IPS-NIHi11 (cell line): ENCODE measurements at places on chromosomes 16 and 17.
A peak's percentile ranks its signal among the peaks of the same experiment; 100 is the strongest.

- peak; percentile 70 for DNase-seq
Observed at GRCh38 chr16:29675811-29676643, 3.0 kb upstream of the QPRT start.

DNA sequence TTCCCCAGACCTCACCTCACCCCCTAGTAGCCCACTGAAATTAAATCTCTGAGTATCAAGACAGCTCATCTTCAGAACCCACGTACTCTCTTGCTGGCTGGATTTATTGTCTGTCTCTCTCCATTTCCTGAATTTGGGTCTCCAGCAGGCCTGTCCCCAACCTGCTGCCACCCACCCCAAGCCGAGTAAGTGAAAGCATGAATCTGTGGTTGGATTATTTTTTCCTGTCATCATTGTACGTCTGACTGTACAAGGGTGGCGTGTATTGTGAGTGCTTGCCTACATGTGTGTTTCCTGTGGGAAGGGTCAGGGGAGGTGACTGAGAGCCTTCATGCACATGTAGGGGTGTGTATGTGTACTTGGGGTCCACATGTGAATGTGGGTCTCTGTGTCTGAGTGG is 5.4 kb downstream of the TNP2 start:
- DNase-seq, result no peak

DNA sequence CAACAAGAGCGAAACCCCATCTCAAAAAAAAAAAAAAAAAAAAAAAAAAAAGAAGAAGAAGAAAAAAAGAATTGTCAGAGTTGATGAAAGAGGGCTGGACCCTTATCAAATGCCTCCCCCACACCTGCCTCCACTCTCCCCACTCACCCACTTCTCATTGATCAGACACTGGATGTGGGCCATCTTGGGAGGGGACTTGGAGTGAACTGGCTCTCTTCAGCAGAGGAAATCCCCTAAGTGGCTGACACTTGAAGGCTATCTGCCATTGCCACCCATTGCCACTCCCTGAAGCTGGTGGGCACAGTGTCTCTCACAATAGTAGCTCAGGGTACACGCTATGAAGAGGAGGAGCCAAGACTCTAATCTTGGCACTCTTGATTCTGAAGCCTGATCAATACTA is 1.6 kb downstream of the ITGA2B start:
- no peak for DNase-seq

GRCh38 chr17:67046398-67046797 is 2.0 kb downstream of the CACNG1 start:
- DNase-seq, result no peak

GRCh38 chr17:9850151-9850550 is 24.4 kb downstream of the GLP2R start:
- no peak for DNase-seq

DNA sequence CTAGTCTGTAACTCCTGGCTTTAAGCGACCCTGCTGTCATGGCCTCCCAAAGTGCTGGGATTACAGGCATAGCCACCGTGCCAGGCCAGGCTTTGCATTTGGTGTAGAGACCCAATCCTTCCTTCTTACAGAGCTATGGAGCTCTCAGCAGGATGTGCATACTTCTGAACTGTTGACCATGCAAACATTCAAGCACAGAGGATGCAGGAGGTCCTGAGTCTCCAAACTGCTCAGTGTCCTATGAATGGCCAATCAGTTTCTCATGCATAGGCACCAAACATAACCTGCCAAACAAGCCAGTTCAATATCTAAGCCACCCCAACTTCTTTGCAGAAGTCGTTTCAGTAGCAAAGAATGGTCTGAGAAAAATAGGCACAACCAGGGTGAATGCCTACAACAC is 40.0 kb upstream of the NF1 start:
- no peak for DNase-seq

GRCh38 chr16:4976611-4977145 is 18.5 kb downstream of the SEC14L5 start:
- no peak for DNase-seq

DNA sequence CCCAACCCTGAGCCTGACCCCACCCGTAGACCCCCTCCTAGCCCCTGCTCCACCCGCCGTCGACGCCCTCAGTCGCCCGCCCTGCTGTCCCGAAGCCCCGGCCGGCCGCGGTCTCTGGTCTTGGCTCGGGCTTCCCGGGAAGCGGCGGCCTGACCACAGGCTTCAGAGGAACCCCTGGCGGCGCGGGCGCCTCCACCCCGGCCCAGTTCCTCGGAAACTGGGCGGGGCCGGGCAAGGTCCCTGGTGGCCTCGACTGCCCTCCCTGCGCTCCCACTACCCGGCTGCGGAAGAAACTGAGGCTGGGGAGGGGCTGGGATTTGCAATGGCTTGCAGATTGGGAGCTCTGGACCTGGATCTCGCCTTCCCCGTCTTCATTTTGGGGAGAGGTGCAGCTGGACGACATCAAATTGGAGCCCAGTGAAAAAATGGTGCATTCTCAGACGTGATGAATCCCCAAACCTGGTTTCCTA is 692 bp upstream of the SOCS1 start:
- DNase-seq, result no peak

GRCh38 chr16:77049577-77049976 is 141.4 kb upstream of the MON1B start:
- DNase-seq, result no peak

DNA sequence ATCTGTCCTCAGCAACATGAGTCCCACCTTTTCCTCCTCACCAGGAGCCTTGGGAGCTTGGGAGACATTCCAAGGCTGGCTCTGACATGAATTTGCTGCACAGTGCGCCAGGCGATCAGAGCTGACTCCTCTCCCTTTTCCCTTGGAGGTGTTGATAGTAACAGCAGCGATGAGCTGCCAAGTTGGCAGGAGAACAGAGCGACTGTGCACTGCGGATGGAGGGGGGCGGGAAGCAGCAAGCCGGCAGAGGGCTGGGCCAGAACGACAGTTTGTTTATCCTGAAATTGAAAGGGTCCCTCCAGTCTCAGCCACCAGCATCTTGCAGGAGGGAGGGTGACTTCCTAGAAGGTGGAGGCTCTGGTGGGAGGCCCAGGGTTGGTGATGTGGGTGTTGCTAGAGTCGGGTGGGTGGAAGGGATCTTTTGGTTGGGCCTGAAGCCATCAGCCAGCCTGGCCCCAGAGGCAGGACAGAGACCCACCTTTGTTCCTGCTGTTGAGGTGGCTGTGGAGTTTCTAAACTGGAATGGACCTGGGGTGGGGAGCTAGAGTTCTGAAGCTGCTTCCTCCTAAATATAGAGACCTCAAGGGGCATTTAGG is 22.5 kb upstream of the DYNLL2 start:
- no peak for DNase-seq

DNA sequence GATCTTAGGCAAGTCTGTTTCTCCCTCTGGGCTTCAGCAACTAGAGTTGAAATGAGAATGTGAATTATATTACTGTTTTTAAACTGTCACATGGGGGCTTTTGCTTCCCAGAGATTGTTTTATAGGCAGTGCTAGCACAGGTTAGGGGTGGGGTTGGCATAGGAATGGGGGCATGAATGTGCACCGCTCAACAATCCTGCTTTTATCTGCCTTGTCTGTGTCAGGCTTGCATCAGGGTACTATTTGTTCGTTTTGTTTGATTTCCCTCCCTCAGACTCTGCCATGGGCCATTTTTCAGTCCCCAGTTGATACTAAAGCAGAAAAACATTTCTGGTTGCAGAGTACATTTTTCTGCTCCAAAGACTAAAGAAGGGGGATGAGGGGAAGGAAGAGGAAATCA is 34.6 kb upstream of the IRX6 start:
- DNase-seq, result no peak

DNA sequence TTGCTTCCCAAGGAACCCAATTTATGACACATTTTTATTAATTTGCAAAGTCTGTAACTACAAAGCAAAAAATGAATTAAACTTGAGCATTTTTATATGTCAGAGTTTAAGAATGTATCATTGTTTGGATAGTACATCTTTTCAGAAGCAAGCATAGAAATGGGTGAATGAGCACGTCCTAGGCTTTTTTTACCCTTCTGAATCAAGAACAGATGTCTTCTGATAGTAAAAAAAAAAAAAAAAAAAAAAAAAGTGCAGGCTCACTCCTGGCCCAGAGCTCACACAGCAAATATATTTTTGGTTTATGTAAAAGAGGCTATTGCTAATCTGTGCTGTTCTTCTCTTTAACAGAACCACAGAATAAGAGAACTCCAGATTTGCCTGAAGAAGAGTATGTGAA is 6.3 kb downstream of the TERF2IP start:
- DNase-seq, result no peak

DNA sequence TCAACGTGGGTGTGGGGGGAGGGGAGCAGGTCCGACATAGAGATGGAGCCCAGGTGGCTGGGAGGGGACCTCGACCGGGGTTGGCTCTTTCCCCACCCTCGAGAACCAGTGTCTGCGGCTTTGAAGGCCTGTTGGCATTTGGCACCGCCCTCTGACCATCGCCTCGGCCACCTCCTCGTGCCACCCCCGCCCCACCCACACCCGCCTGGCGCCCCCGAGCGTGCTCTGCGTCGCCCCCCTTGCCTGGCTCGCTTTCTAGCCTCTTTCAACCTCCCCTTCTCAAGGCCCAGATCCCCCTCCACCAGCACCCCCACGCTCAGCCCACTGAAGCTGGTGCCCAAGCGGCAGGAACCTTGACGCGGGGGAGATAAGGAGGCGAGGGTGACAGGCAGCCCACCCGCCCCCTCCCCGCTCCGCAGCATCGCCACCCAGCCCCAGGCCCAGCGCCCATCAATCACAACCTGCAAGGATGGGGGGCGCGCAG is 619 bp downstream of the CACNB1 start:
- peak; percentile 57 for DNase-seq

DNA sequence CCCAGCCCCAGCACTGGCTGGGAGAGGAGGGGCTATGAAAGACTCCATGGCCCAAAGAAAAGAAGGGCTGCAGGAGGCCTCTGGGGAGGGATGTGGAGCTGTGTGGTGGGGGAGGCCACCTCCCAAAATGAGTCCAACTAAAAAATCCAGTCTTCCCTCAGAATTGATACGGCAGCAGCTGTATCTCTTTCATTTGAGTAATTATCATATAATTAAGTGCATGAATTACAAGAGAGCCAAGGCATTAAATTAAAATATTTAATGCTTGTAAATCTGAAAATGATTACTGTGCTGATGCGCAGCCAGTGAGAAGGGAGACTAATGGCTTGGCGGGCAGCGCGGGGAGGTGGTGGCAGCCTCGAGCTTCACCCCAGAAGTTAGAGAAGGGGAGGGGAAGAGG is 192.8 kb downstream of the C16orf78 start:
- DNase-seq, result no peak

GRCh38 chr17:38632334-38632733 is 26.6 kb upstream of the SRCIN1 start:
- DNase-seq, result no peak

GRCh38 chr16:66979011-66979717 is 9.2 kb upstream of the CES4A start:
- DNase-seq, result no peak

DNA sequence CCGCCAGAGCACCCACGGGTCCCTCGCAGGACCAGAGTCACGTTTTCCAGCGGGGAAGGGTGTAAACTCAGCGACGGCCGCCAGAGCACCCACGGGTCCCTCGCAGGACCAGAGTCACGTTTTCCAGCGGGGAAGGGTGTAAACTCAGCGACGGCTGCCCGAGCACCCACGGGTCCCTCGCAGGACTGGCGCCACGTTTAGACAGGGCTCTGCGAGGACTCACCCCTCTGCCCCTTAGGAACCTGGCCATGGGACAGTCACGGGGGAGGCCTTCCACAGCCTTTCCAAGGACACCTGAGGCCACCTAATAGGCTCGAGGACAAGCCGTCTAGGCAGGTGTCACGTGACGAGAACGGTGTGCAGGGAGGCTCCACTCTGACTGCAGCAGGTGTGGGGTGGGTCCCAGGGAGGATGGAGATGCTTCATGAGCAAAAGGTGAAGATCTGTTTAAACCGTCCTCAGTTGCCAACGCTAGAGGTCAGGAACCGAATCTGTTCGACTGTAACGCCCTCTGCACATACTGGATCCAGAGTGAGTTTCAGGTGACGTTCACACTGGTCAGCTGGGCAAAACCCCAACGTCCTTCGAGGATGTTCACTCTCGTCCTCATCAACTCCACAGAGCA is 48.0 kb upstream of the METRNL start:
- DNase-seq, result no peak

- DNase-seq, result no peak
Observed at GRCh38 chr16:69880640-69881133, 70.4 kb upstream of the CLEC18A start.

- no peak for DNase-seq
Observed at GRCh38 chr16:83666449-83666848, 141.3 kb upstream of the HSBP1 start.

DNA sequence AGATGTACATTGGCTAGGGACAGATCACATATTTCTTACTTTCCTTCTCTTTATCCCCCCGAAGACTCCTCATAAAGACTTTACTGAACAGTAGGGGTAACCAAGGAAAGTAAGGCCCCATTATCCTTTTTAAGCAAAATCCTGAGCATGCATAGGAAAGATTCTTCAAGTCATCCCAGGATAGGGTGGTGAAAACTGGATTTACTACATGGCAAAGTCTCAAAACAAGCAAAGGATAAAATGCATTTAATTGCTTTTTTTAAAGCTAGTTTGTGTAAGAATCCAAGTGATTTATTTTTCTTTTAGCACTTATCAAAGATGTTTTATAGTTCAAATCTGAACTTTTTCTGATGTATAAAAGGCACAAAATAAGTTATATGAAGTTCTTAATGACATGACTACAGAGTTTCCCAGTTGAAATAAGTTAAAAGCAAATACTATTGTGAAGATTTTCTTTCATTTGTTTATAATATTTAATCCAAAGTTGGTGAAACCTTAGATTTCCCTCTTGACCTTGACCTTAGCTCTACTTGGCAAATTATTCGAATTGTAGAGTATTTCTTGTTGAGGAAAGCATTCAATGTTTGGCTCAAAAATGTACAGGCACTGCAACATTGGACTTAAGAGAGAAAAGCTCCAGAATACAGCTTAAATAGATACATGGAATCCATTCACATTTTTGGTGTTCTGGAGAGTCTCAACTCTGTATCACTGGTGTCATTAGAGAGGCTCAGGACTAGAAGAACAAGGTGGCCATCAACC is 104.3 kb downstream of the ABCA8 start:
- no peak for DNase-seq

DNA sequence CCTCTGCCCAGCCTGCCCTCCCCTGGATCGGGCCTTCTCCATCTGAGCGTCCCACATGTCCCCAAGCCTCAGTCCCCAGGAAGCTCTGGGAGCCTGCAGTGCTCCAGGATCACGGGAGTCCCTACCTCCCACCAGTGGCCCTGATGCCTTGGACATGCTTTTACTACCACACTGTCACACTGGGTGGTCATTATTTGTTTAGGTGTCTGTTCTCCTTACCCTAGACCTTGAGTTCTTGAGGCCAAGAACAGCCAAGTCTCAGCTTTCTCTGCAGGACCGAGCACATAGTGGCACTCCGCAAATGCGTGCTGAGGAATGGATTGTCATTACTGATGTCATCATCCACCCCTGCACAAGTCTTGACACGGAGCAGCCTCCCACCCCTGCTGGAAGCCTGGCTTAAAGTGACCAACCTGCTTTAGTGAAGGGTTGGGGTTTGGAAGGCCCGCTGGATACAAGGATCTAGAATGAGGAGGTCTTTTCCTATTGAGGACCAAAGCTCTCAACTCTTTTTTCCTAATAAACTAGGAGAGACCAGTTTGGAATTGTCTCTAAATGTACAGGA is 132.9 kb upstream of the CRHR1 start:
- DNase-seq, result no peak

- DNase-seq, result peak; percentile 18
Observed at GRCh38 chr16:78669994-78670393, 570.5 kb downstream of the WWOX start.
